Natural killer cell (primary cell): ENCODE measurements at places on chromosomes 2 and 18.

DNA sequence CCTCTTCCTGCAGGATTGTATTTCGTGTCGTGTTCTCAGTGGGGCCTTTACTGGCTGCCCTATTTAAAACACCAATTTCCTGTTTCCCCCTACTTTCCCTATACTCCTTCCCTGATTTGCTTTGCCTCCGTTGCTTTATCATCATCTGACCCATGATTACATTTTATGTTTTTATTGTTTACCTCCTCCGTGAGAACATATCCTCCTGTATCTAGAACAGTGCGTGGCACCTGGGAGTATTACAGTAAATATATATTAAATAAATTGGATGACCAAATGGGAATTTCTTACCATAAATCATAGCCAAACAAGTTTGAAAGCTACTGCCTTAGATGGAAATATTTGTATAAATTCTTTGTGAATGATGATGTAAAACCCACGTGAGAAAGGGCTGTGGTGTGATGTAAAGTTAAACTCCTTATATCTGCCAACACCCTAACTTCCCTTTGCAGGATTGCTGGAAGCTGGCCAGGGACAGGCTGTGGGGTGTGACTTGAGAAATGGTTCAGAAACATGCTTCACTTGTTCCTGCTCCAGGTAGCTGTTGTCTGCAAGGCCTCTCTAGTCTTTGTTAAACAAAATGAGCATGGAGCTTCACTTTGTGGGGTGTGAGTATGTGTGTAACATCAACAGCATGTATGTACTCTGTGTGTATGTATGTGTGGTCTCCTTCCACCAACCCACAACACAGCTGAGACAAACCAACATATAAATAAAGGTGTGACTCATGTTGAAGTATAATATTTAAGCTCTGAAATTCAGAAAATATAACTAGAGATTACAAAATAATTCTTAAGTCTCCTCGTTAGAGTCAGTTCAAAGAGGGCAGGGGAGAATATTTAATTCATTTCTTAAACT, 40.3 kb downstream of the LHCGR start:
- no peak for DNase-seq

DNA sequence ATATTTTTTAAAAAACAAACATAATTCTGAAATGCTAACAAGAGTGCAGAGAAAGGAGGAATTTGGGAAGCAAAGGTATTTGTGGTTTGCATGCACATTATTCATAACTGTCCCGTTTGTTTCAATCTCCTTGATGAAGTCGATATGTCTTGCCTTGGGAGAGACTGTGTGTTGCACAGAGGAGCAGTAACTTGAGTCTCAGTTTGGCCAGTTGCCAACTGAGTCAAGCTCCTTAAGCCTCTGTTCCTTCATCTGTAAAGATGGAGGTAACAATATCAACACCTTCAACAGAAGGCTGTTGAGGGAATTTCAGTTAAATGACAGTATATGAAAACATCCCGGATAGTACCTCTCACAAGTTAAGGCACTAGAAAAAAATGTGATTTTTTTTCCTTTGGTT, 226.2 kb downstream of the ASXL3 start:
- no peak for DNase-seq

GRCh38 chr18:68215931-68216330, 499.0 kb downstream of the TMX3 start:
- no peak for DNase-seq

DNA sequence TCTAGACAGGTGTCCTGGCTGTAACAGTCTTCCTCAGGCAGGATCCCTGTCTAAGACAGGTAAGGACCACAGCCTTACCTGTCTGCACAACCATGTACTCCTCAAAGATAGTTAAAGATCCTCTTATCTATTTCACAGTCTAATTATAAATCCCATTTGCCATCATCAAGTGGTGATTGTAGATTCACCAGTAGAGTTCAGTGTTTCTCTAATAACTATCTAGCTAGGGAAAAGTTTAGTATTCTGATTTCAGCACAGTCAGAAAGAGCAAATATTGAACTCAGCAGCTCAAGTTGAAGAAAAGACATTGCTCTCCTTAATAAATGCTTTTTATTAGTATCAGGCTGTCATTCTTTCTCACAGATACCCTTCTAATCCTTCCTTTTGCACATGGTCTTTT, 1305.5 kb upstream of the NXPH2 start:
- DNase-seq = no peak

DNA sequence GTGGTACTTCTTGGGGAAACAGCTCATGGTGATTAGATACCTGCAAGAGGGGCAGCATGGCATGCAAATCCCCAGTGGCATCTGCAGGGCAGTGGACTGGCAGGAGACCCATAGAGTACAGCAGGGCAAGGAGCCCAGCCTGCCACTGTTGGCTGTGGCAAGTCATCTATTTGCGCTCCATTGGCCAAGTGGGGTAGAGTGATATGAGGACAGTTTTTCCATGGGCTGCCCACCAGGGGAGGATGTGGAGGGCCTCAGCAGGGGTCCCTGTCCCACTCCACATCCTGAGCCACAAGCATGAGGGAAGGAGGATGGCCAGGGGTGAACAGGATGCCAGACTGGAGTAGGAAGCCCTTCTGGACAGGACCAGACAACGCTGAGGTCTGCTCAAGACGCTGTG, 50.9 kb upstream of the OTOF start:
- no peak for DNase-seq

DNA sequence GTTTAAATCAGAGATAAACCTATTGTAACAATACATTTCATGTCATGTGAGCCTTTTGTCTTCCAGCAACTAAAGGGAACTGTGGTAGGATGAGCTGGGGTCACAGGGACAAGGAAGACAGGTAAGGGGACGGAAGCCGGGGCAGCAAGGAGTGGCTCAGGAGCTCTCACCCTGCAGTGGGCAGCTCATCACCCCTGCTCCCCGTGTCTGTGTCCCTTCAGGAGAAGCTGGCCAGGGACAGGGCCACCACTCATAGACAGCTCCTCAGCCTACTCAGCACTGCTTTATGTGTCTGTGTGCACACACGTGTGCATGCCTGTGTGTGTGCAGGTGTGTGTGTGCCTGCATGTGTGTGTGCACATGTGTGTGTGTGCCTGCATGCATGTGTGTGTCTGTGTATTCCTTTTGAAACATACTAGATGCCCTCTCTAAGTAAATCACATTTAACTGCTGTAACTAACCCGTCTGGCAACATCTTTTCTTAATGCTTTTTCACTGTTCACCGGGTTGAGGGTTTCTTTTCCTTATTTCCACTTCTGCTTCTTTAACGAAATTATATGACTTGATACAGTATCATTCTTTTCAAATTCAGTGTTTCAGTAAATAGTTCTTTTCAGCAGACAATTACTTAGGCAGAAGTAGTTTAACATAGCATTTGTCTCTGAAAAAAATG, 44.2 kb downstream of the LRRFIP1 start:
- no peak for DNase-seq

DNA sequence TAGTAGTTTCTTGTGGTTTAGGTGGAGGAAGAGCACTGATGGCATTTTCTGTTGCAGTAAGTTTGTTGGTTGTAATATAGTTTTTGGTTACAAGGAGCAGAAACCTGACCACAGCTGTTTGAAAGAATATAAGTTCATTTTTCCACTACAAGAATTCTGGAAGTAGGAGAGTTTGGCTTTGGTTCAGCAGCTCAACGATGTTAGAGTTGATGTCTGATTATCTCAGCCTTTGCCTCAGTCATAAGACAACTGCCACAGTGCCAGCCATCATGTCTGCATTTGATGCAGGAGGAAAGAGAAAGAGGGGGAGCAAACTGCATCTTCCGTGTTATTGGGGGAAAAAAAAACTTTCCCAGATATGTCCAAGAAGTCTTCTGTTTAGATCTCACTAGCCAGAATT, 119.1 kb downstream of the LYPD1 start:
- no peak for DNase-seq

GRCh38 chr2:239587311-239587731, 186.5 kb upstream of the HDAC4 start:
- no peak for DNase-seq

- DNase-seq = no peak
These were observed 74.3 kb upstream of the CYRIA start for GRCh38 chr2:16739778-16740581.

DNA sequence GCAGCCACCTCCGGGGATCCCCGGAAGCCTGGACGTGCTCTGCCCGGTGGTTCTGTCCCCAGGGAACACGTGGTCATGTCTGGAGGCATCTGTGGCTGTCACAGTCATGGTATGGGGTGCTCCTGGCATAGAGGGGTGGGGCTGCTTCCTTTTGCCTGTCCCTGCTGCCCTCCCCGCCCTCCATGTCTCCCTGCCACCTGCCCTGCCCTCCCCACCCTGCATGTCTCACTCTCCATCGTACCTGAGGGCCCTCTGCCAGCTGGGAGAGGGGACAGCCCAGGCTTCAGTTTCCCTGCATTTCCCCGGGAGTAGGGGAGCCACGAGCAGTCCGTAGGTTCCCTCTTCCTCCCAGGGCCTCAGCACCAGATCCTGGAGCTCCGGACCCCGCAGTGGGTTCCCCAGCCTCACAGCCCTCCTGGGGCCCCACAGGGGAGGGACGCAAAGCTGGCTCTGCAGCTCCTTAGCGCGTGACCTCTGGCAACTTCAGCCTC, 90.0 kb upstream of the CTDP1 start:
- DNase-seq = no peak

GRCh38 chr2:241225983-241226382, 37.5 kb downstream of the ANO7 start:
- DNase-seq = no peak

GRCh38 chr2:134314681-134315368, 61.0 kb downstream of the MGAT5 start:
- no peak for DNase-seq

DNA sequence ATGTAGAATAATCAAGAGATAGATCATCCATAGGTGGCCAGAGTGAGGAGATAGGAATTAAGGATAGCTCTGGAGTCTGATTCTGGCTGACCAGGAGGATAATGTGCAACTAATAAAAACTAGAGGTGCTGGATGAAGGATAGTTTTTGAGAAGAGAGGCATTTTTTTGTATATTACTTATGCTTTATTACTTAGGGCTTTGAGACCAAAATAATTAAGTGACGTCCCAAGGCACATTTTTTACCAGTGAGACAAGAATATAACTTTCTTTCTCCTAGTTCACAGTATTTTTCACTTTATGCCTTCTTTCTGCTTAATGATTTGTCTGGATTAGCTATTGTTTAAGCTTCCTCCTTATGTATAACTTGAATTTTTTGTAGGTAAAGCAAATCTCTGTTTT, 756.6 kb downstream of the TSN start:
- DNase-seq = no peak

GRCh38 chr2:12921321-12921720, 204.6 kb downstream of the TRIB2 start:
- DNase-seq = no peak

DNA sequence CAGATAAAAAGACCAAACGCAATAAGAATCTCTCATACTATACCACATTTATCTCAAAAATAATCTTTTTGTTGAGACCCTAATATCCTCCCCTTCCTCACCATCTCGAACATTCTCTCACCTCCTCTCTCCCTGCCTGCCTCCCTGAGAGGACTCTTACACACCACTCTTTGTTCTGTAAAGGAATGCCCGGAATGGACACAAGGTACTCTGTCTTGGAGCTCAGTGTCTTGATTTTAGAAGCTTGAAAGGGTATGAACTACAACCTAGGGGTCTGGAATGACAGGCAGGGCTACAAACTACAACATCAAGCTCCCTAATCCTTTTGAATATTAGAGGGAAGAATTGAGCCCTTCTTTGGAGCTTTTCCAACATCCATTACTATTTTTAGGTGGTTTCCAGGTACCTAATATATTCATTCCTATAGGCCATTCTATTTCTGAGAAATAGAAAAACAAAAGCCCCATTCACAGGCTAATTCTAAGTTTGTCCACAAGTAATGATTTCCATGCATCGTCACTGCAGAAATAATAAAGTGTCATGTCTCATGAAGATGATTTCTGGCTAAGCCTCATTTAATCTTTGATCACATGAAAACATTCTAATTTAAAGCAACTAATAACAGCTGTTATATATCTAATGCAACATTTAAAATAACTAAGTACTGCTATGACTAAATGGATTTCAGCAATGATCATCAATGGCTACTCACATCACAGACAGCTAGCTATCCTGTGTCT, 60.6 kb downstream of the LRP2 start:
- DNase-seq = no peak

DNA sequence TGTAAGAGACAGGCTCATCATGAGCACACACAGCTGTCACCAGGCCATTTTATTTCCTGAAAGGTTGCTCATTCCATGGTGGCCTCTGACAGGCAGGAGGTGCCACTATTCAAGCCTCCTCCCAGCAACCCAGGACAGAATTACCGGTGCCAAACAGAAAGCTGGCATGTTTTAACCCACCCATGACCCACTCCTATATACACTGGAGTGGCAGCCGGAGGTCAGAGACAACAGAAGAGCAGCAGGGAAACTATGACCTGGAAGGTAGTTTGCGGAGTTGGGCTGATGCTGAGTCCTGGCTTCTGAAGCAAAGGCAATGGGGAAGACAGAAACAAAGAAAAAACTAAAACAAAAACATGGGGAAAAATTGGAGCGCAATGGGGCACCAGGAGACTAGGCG, 2.3 kb downstream of the RFTN2 start:
- DNase-seq = no peak
